Stimulated activated naive B cell treated with anti-CD40 and anti-IgM and Interleukin-4, amounts not matched to agents 10 μg/mL and 1 μg/mL and 100 μg/mL, for 72 hours (primary cell): ENCODE measurements at places on chromosomes 4 and X.

- no peak for DNase-seq
These were observed 41.6 kb upstream of the XIAP start for GRCh38 chrX:123818243-123818642.

DNA sequence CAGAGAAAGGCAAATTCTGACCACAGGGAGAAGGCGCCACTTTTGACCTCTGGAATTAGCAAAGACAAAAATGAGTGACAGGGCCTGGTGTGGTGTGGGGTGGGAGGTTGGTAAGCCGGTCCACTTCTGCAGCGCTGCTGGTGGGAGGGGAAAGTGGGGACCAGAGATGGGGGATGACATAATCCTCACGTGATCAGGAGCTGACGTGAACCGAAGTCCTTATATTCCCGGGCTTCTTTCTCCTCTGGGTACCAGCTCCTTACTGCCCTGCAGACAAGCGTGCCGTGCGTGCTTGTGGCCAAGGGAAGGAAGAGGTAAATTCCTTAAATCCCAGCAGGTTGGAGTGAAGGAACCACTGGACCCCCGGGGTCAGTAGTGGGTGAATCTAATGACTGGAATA lies at the start of gene TCEAL7:
TSS of gene TCEAL7 (plus strand) at position 249 of the 400 bp plus-strand sequence. CDS start 1,165 bp downstream, outside the sequence.
- DNase-seq: no peak

GRCh38 chr4:124491361-124492145 lies 221.0 kb downstream of the ANKRD50 start:
- no peak for DNase-seq

DNA sequence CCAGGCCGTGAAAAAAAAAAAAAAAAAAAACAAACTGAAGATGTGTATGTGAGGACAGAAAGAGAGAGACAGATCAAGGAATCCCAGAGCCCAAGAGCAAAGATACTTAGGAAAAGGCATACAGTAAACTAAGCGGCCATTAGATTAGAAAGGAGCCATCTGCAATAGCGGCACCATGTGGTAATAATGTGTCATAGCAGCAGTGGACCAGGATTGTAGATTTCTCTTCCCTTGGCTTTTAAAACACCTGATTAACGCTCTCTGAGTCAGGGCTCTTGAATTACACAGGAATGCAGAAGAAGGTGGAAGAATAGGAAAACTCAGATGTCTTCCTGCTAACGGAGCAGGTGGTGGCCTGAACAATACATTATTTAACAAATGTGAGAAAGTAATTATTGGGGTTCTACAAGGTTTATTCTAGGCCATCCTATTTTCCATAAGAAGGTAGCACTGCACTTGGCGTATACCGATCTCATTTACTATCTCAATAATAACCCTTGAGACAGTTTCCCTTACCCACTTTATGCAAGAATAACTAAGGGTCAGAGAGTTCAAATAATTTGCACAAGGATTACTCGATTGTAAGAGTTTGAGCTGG lies 182.7 kb downstream of the KCNIP4 start:
- DNase-seq: no peak

DNA sequence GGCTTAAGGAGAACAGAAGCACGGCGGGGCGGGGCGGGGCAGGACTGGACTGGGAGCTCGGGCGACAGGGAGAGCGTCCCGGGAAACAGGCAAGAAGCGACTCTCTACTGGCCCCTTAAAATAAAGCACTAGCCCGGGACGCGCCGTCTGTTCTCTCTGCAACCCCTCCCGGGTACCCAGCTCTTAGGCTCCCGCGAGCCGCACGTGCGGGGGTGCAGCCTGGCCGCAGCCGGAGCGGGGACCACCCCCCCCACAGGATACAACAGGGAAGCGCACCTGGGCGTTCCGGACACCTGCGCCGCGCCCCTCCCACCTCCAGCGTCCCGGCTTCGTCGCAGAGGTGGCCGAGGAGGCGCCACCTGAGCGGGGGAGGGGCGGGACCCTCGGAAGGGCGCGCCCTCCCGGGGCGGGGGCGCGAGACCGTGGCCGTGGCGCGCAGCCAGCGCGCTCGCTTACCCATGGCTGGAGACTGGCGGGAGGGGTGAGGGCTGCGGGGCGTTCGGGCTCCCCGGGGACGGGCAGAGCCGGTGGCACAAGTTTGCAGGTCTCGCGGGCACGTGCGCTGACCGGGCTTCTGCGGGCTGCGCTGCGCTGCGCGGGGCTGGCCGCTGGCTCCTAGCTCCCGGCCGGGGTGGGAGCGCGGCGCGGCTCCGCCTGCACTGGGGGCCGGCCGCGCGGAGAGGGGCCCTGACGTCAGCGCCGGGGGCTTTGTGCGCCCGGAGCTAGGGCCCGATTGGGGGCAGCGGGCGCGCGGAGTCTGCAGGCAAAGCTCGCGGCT lies 91.5 kb downstream of the GEMIN8 start:
- no peak for DNase-seq
